Kidney tubule cell (primary cell): ENCODE measurements at places on chromosomes 2 and 18.
A peak's percentile ranks its signal among the peaks of the same experiment; 100 is the strongest.

DNA sequence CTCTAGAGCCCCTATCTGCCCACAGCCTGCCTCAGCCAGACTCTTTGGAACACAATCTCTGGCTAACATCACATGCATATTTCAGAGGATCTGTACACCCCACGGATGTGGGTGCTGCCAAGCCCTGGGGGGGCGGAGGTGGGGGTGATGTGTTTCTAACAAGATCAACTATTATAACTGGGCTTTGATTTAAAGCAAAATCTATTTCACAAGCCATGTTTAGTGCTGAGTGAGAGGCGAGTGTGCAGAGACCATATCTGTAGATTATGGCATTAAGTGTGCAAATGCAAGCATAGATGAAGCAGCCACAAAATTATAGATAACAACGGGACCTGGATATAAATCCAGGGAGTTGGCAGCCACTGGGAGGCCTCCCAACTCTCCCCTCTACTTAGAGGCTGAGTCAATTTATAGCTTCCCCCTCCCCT lies 135.8 kb upstream of the SMAD2 start:
- no peak for DNase-seq

- DNase-seq: no peak
Measured at GRCh38 chr2:68834737-68835376, 36.3 kb downstream of the BMP10 start.

DNA sequence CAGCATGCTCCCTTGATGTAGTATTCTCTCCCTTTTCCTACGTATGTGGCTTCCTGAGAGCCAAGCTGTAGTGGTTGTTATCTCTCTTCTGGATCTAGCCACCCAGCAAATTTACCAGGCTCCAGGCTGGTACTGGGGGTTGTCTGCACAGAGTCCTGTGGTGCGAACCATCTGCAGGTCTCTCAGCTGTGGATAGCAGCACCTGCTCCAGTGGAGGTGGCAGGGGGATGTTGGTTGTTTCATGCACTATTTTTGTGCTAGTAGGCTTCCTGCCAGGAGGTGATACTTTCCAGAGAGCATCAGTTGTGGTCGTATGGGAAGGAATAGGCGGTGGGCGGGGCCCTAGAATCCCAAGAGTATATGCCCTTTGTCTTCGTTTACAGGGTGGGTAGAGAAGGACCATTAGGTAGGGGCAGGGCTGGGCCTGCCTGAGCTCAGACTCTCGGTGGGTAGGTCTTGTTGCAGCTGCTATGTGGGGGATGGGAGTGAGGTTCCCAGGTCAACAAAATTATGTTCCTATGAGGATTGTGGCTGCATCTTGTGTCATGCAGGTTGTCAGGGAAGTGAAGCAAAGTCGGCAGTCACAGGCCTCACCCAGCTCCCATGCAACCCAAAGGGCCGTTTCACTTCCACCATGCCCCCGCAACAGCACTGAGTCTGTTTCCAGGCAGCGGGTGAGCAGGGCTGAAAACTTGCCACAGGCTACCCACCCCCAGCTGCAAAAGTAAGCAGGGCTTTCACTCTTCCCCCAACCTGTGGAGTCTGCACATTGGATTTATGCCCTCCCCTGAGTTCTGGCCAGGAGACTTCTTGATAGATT lies 1139.5 kb downstream of the BCL11A start:
- no peak for DNase-seq

GRCh38 chr2:3001615-3002560 lies 375.7 kb downstream of the EIPR1 start:
- DNase-seq: peak; percentile 46

DNA sequence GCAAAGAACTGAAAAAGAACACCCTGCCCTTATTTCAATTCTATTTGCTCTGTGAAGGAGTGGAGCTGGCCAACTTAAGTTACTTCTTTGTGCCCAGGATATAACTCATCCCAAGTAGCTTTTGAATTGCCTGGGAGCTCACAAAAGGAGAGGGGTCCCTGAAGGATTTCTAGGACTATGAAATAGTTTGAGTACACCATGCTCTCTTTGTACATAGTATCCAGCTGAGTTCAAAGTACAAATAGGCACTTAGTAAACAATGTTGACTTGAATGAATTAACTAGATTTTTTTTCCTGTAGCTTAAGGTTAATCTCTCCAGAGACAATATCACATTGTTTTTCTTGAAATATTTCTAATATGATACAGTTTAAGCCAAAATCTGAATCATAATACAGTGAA lies 47.7 kb downstream of the ZC3H15 start:
- no peak for DNase-seq

GRCh38 chr2:70310899-70311298 lies 9.0 kb upstream of the FAM136A start:
- DNase-seq: no peak

GRCh38 chr2:67318993-67319481 lies 78.1 kb upstream of the ETAA1 start:
- DNase-seq: no peak

- DNase-seq: peak; percentile 61
Measured at GRCh38 chr2:175111200-175111657, 56.8 kb downstream of the ATF2 start.

GRCh38 chr2:136117391-136117841 lies 533 bp downstream of the CXCR4 start:
- DNase-seq: peak; percentile 35

DNA sequence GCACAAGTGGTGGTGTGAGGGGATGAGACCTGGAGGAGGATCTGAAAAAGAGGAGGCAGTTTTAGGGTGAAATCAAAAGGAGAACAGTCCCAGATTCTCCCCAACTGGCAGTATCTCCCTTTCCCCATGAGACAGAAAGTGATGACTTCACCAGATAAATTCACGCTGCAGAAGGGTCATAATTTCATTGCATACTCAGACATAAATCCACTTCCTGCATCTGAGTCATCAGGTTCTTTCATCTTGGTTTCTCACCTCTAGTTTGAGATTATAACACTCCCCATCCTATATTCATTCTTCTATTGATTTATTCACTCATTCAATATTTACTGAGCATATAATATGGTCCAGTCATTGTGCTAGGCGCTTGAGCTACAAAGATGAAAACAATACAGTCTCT lies 64.7 kb downstream of the CCDC148 start:
- DNase-seq: peak; percentile 77

DNA sequence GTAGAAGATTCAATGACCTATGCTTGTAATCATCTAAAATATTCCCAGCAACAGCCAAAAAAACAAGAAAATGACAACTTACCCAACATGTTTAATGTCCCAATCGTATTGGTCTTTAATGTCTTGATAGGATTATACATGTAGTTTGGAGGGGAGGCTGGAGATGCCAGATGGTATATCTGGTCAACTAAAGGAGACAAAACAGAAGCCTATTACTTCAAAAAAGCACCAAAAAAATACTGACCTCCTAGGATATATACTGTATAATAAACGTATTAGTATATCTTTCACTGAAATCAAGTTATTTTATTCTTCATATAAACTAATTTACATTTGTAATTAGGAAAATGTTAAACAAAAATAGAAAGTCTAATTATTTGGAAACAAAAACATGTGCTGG lies 64.5 kb downstream of the UXS1 start:
- DNase-seq: no peak

GRCh38 chr2:129762386-129763189 lies 216.9 kb upstream of the RAB6C start:
- no peak for DNase-seq

GRCh38 chr18:26536664-26537063 lies 11.7 kb downstream of the KCTD1 start:
- peak; percentile 59 for DNase-seq

GRCh38 chr2:233988581-233988980 lies 61.9 kb upstream of the SPP2 start:
- no peak for DNase-seq

DNA sequence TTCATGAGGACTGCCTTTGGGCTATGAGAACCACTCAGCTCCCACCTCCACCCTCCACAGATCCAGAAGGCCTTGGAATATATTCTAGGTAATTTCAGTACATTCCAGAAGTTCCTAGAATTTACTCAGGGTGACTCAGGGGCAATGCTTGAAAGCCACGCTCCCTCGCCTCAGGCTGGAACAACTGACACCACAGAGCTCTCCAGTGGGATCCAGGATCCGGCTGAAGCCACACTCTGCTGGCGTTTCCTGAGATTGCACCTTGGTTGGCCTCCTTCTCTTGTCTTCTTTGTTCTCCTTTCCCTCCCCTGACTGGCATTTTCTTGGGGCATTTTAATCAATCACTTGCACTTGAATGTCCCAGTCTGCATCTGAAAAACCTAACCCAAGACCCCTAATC lies 92.6 kb upstream of the KCNE4 start:
- peak; percentile 97 for DNase-seq

GRCh38 chr18:68830256-68831045 lies 32.6 kb downstream of the CCDC102B start:
- DNase-seq: no peak

DNA sequence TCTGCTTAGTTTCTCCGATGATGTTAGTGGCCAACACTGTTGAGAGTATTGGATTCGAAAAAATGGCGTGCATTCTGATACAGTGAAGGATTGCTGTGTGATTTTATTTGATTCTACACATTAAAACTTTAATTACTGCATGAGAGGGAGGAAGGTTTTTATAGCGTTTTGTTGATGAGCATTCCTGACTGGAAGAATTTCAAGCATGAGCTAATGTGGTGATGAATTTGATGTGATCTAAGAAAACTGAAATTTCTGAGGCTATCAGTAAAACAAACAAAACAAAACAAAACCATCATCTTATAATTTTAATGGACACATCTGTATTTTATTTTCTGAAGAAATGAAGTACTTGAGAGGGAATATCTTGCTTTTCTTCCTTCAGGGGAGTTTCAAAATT lies 59.6 kb downstream of the ITGB6 start:
- no peak for DNase-seq

GRCh38 chr2:151161821-151162551 lies 99.7 kb downstream of the RBM43 start:
- peak; percentile 6 for DNase-seq

GRCh38 chr18:34543945-34544344 lies 166.2 kb upstream of the DTNA start:
- DNase-seq: no peak

- DNase-seq: peak; percentile 15
Measured at GRCh38 chr2:181430406-181431118, 26.6 kb upstream of the ITGA4 start.

GRCh38 chr2:223837287-223838061 lies at the start of gene AP1S3:
Gene AP1S3, minus strand, starts transcription at chr2:223837582. Its CDS starts 132 bp downstream, at chr2:223837450.
- peak; percentile 90 for DNase-seq

DNA sequence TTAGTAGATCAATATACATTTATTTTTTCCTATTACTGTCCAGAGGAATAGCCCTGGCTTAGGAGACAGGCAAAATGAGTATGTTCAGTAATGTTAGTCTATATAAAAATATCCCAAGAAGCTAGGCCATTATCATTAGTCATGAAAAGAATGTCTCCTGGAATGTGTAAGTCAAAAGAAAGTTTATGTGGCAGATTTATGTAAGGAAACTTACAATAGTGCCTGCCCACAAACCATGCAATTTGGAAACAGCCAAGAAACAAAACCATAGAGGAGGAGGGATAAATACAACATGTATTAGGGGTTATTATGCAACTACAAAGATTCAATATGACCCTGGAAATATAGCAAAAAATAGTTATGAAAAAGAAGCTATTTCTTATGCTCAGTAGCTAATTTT lies 96.3 kb downstream of the NOL4 start:
- DNase-seq: no peak

DNA sequence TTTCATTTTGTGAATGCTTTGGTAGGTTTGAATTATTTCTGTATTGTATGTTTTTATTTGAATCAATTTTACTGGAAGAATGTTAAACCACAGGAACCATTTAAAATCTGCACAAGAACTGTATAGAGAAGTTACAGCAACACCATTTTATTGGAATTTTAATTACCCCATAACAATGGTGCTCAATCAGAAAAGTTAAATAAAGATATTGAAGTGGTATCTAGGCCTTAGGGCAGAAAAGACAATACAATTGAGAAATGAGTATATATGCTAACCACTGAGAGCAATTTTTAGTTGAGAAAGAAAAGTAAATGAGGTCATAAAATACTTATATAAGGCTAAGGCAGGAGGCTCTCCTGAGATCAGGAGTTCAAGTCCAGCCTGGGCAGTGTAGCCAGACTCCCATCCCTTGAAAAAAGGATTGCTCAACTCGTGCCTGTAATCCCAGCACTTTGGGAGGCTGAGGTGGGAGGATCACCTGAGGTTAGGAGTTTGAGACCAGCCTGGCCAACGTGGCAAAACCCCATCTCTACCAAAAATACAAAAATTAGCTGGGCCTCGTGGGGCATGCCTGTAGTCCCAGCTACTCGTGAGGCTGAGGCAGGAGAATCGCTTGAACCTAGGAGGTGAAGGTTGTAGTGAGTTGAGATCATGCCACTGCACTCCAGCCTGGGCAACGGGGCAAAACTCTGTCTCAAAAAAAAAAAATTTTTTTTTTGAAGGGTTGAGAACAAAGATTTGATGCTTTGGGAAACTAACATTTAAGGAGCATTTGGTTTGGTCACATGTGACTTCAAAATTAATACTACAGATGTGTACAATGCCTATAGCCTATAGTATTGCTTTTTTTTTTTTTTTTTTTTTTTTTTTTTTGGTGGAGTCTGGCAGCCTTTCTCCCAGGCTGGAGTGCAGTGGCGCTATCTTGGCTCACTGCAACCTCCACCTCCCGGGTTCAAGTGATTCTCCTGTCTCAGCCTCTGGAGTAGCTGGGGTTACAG lies 212.9 kb upstream of the STON1 start:
- DNase-seq: no peak

DNA sequence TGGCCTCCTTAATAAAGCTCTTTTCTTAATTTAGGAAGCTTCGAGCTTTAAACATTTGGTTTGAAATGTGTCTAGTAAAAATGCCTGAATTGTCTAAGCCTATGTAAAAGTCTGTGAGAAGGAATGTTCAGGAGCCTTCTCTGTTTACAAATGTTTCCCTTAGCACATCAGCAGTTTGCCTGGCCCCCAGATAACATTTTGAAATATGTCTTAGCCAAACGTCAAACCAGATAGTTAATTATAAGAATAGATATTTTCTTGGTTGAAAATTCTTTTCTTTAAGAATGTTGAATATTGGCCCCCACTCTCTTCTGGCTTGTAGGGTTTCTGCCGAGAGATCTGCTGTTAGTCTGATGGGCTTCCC lies 498.6 kb downstream of the CCDC85A start:
- DNase-seq: no peak

GRCh38 chr2:203781151-203781550 lies 74.7 kb downstream of the CD28 start:
- DNase-seq: no peak

GRCh38 chr2:18883616-18884456 lies 294.5 kb upstream of the NT5C1B start:
- DNase-seq: peak; percentile 29

DNA sequence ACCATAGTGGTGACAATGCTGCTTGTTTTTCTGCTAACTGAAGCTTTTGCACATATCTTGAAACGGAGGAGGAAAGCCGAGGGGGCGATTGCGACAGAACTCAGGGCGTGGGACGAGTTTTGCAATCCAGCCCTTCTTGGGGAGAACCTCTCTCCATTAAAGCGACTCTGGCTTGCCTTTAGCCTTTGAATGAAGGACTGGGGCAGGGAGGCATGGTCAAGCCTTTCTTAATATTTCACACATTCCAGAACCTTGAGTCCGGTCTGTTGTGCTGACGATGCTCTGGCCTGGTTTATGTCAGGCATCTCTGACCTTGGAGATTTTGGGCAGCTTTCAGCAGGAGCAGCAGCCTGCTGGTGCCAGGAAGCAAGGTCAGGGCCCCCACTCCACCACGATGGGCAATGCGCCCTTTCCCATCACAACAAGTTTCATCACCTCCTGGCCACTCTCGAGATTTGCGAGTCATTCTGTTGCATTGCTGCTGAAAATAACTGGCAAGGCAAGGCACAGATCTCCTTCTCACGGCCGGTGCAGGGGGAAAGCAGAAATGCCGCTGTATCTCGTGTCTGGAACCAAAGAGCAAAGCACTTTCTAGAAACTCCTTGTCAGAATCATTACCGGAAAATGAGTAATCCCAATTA lies 10.8 kb downstream of the EMILIN2 start:
- DNase-seq: no peak

- no peak for DNase-seq
Measured at GRCh38 chr2:24432735-24433134, 58.3 kb upstream of the NCOA1 start.
